ENCODE measurements at places on chromosomes 3 and 15.
A peak's percentile ranks its signal among the peaks of the same experiment; 100 is the strongest.

- no peak for DNase-seq
These were observed 487.5 kb upstream of the KCNMB2 start for GRCh38 chr3:178048768-178049167.

DNA sequence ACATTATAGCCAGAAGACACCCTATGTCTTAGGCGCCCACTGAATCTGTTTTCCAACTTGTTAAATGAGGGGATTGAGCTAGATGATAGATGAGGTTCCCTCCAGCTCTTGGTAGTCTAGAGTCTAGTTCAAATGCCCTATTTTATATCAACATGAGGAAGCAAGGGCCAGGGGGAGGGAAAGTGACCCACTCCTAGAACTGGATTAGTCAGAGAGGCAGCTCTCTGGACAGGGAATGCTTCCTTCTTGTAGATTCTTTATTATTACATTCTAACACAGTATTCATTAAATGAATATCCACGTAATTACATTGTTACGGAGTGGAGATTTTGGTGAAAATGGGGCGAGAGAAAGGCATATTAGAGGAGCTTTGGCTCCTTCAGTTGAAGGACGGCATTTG lies 89.5 kb downstream of the RAD18 start:
- no peak for DNase-seq

DNA sequence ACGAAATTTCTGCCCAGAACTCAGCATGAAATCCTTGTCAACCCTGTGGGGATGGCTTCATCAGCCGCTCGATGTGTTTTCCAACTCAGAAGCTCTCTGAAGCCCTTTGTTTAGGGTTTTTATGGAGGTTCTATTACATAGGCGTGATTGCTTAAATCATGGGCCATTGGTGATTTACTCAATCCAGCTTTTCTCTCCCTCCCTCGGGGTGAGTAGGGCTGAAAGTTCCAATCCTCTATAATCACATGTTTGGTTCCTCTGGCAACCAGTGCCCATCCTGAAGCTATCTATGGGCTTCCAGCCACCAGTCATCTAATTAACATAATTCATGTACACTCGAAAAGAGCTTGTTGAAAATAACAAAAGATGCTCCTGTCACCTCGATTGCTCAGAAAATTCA lies 51.6 kb downstream of the GATM start:
- DNase-seq, result no peak

DNA sequence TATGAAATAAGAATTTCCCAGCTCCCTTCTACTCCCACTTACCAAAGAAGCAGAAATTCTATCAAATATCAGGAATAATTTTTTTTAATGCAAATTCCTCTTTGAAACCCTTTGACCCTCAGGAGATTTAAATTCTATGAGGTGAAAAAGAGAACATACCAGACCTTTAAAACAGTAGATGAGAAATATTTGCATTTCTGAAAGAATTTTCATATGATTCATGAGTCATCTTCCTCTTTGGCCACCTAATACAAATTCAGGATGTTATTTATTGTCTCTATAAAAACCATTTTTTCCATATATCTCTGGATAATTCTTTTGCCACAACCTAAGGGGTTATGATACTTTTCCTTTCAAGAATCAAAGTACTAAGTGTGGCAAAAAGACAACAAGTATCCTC lies 67.3 kb upstream of the ST3GAL6 start:
- no peak for DNase-seq

DNA sequence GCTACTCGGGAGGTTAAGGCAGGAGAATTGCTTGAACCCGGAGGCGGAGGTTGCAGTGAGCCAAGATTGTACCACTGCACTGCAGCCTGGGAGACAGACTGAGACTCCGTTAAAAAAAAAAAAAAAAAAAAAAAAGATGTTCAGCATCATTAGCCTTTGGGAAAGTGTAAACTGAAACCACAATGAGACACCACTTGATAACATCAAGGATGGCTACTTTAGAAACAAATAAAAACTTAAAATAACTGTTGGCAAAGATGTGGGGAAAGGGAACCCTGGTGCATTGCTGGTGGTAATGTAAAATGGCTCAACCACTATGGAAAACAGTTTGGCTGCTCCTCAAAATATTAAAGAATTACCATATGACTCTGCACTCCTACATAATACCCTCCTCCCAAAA lies 1.9 kb downstream of the LEO1 start:
- DNase-seq, result no peak

DNA sequence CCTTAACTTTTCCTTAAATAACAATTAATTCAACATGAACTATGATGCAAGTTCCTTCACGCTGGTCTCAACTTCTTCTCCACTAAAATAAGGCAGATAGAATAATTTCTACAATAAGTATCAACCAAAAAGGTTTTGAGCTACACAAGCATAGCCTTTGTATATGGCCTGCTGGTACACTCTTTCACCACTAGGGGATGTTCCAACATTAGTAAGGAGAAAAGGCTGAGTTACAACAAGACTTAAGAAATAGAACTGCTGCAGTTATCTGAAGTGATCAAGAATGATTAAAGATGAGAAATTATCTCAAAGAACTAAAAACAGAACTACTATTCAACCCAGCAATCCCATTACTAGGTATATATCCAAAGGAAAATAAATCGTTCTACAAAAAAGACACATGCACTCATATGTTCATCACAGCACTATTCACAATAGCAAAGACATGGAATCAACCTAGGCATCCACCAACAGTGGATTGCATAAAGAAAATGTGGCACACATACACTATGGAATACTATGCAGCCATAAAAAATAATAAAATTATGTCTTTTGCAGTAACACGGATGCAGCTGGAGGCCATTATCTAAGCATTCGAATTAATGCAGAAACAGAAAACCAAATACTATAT lies 14.4 kb downstream of the ATP13A3 start:
- peak; percentile 63 for DNase-seq

GRCh38 chr3:52052831-52053306 lies 3.5 kb downstream of the DUSP7 start:
- no peak for DNase-seq

GRCh38 chr3:142929109-142929508 lies 34.4 kb downstream of the PAQR9 start:
- peak; percentile 28 for DNase-seq

- no peak for DNase-seq
These were observed 27.2 kb upstream of the ABHD17C start for GRCh38 chr15:80667936-80668335.

GRCh38 chr3:101950985-101951733 lies 101.8 kb downstream of the NFKBIZ start:
- no peak for DNase-seq

GRCh38 chr3:133620066-133620784 lies 41.5 kb downstream of the TOPBP1 start:
- no peak for DNase-seq

GRCh38 chr3:133954717-133955360 lies 59.2 kb upstream of the RAB6B start:
- DNase-seq, result no peak

DNA sequence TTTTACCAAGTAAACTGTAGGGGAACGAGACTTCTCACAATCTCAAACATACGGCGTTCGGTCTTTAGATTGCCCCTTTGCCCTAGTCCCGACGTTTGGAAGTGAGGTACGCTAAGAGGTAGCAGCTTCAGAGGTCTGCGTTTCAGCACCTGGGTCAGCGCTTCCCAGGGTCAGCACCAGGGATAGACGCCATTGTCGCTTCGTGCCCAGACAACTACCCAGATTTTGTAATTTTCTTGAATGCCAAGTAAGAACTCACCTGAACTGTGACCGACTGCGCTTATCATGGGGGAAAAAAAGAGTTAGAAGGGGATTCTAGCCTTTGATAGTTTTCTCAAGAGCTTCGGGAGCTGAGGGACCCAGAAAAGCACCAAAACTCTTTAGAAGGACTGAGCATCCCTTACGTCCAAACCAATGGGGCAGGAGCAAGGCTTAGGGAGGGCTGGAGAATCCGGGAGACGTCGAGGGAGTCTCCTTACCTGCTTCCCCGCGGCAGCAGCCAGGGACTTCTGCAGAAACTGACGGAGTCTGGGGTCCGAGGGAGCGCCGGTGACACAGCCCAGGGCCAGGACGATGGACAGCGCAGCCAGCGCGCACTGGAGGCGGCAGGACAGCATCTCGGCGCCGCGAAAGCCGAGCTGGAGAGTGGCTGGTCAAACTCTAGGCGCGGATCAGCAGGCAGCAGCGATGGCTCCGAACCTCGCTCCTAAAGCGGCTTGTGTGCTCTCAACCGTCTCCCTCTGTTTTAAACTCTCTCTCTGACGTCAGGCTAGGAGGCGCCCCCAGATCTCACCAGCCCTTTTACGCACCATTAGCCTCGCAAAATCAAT lies at the start of gene SST:
SST (minus strand) TSS at position 720 of the 830 bp plus-strand sequence; CDS start at position 617, 103 bp downstream.
- peak; percentile 49 for DNase-seq

DNA sequence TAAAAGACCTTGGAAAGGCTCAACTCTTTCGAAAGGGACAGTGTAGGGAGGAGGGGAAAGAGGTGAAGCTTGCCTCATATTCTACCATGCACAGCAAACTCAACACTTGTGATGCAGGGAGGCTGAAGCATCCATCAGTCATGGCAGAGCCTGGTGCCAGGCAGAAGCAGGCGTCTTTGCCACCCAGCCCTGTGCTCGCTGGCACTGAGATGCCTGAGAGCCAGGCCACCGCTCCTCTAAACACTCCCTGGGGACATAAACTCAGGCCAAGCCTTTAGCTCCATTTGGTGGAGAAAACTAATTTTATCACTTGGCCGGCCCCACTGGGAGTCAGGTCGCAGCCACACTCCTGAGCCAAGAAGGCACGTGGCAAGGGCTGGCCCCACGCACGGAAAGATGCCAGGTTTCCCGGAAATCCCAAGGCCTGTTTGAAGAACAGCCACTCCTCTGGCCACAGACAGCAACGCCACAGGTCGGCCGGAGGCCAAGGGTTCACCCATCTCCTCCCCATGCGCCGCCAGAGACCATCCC lies 30.7 kb downstream of the XXYLT1 start:
- no peak for DNase-seq

- DNase-seq, result no peak
These were observed 87.6 kb upstream of the CFAP20DC start for GRCh38 chr3:59137415-59137814.

DNA sequence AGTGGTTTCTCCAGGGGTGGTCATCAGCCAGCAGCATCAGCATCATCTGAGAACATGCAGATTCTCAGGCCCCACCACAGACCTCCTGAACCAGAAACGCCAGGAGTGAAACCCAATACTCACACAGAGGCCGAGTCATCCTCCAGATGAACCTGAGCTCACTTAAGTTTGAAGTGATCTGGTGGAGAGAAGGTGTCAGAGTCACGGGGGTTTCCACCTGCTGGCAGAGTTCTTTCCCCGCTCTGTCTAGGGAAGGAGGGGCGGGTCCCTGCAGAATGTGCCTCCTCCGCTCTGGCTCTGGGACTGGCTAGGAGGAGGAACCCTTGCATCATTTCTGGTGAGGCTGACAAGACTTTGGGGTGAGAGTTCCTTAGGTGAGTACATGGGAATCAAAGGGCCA lies 13.3 kb upstream of the KIF23 start:
- DNase-seq, result no peak

DNA sequence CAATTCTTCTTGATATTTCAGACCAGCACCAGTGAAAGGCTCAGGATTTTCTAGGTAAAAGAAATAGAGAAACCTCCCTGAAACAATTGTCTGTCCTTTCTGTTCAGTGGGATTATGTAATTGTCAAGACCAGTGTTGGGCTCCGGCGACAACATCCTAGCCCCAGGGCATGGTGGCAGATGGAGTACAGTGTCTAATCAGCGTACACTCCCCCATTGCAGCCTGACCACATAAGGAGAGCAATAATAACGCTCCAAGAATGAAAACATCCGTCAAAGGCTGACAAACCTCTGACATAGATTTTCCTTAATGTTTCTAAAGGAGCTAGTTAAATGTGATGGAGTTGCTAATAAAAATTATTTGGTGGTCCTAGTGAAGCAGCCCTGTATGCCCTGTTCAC lies 144.6 kb downstream of the EBLN2 start:
- no peak for DNase-seq

DNA sequence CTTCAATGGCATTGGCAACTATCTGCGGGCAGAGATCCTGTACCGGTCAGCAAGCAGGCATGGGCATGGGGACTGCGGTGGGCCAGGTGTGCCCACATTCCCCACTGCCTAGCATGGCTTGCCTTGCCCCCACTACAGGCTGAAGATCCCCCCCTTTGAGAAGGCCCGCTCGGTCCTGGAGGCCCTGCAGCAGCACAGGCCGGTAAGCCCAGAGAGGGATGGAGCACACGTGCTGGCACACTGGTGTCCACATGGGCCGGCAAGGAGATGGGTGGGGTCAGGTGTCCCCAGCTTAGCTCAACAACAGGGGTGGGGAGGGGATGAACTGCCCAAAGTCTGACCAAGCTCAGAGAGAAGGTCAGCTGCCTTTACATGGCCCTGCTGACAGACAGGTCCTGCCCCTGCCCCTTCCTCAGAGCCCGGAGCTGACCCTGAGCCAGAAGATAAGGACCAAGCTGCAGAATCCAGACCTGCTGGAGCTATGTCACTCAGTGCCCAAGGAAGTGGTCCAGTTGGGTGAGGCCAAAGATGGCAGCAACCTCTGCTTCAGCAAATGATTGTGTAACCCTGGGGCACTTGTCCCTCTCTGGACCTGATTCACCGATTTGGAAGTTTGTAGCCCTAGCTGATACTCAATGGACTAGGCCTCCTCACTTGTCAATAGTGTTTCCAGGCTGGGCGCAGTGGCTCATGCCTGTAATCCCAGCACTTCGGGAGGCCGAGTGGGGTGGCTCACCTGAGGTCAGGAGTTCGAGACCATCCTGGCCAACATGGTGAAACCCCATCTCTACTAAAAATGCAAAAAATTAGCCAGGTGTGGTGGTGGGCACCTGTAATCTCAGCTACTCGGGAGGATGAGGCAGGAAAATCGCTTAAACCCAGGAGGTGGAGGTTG lies 5.6 kb downstream of the NEIL1 start:
- DNase-seq, result no peak

- DNase-seq, result no peak
These were observed 488.2 kb upstream of the NECTIN3 start for GRCh38 chr3:110583373-110583935.

DNA sequence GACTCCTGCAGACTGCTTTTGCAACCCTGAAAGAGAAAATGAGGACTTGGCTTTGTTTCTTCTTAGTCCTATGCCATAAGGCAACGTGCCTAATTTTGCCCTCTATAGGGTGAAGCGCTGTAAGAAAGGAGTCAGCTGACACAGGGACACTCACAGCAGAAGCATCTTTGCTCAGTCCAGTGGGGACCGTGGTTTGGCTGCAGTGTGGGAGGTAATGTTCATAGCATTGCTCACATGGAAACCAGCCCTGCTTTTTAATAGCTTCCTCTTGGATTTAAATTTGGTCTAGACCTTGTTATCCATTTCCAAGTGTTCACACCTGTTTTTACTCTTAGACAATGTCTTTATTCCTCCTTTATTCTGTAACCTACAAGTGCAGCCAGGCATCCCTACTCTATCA lies 1032.1 kb downstream of the NTRK3 start:
- DNase-seq, result no peak

DNA sequence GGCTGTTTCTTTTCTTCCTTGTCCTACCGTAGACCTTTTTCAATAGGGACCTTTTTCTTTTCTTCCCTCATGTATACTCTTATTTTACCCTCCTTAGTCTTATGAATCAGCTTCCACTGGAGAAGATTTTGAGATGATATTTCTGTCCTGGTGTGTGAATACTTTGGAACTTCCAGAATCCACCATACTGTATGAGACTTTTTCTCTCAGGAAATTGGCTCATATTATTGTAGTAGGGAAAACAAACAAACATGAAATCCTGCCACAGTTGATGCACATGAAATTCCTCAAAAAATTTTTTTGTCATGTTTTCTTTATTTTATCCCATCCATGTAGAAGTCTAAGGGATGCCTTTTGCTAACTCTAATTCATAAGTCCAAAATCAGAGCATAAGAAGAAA lies 289.3 kb upstream of the PLSCR5 start:
- no peak for DNase-seq
